Femur (tissue), 1 donor: ENCODE measurements at places on chromosomes 16 and 17.
A peak's percentile ranks its signal among the peaks of the same experiment; 100 is the strongest.

DNA sequence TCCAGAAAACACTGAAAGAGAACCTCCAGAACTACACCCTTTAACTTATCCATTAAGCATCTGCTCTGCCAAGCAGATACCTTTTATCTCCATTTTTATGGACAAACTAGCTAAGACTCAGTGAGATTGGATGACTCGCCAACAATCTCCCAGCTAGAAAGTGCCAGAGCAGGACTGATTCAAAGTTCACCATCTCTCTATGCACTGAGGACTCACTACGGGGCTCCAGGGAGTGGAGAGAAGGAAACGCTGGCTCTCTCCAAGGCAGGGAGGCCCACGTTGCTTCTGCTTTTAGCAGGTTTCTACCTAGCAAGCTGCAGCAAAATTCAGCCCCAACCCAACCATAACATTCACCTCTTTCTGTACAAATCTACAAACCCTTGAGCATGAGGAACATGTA, 52.8 kb upstream of the ARHGAP44 start:
- no peak for DNase-seq

GRCh38 chr17:66331038-66331816, 28.8 kb downstream of the PRKCA start:
- DNase-seq = no peak

DNA sequence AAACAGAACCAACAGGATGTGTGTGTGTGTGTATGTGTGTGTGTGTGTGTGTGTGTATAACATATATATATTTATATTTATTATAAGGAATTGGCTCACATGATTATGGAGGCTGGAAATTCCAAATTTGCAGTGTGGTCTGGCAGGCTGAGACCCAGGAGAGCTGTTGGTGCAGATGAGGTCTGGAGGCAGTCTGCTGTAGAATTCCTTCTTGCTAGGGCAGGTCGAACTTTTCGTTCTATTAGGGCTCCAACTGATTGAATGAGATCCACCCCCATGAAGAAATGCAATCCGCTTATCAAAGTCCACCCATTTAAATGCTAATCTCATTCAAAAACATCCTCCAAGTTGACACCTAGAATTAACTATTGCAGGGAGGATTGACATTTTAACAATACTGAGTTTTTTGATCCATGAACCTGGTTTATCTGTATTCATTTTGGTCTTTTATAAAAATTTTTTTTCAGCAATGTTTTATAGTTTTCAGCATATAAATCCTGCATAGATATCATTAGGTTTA, 85.0 kb downstream of the CYLD start:
- no peak for DNase-seq

DNA sequence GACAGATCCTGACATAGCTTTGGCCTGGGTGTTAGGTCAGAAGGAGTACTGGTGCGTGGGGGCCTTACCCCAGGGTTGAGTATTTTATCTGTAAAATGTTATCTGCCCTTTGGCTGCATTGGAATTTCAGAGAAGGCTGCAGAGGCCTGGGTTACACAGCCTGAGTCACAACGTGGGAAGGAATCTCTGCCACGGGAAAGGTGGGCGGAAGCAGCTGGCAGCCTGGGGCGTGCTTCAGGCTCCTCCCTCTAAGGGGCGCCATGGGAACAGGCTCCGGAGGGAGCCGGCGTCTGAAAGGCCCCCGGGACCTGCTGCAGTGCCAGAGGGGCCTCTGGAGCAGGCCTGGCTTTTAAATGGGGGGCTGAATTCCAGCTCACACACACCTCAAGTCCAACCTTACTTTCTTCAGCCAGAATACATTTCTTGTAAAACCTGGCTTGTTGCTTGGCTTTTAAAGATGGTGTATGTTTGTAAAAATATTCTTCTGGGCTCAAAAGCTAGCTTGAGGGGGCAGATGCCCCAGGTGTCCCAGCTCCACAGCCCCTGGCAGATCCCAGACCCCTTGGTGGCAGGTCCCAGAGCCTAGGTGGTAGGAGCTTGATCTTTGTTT, 142.2 kb downstream of the RAB11FIP4 start:
- no peak for DNase-seq

DNA sequence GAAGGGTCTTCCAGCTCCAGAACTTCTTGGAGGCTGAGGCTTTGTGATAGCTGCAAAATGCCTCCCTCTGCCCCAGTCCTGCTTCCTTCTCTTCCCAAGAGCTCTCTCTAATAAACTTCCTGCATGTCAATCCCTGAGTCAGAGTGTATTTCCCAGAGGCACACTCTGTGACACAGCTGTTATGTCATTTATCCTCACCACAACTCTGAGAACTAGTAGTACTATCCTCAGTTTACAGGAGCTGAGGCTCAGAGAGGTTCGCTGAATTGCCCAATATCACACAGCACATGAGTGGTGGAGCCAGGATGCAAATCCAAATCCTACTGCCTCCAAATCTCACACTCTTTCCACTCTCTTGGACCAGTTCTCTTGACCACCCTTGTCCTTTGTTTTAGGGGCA, 20.0 kb downstream of the UNC45B start:
- DNase-seq = no peak

GRCh38 chr16:72013389-72013788, 4.8 kb downstream of the DHODH start:
- no peak for DNase-seq

- no peak for DNase-seq
Measured at GRCh38 chr17:43982171-43982570, 22.3 kb upstream of the NAGS start.

- DNase-seq = no peak
Measured at GRCh38 chr16:89149386-89149785, 22.2 kb upstream of the CDH15 start.

- DNase-seq = peak; percentile 87
Measured at GRCh38 chr17:41738077-41738800, 3.8 kb upstream of the HAP1 start.

DNA sequence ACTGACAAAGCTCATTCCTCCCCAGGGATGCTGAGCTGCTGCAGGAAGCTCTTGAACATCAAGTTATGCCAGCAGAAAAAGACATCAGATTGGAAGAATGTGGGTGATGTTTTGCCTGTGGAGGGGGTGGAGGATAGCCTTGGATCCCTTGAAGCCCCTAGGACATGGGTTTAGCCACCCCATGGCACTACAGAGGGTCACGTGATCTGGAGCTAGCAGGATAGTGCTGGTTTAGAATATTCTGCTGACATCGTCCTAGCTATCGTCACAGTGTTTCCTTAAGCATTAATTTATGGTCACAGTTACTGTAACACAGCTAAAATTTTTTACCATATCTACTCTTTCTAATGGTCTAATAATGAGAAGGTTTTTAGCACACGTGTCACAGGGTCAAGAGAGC, 20.2 kb upstream of the MON1B start:
- DNase-seq = no peak

DNA sequence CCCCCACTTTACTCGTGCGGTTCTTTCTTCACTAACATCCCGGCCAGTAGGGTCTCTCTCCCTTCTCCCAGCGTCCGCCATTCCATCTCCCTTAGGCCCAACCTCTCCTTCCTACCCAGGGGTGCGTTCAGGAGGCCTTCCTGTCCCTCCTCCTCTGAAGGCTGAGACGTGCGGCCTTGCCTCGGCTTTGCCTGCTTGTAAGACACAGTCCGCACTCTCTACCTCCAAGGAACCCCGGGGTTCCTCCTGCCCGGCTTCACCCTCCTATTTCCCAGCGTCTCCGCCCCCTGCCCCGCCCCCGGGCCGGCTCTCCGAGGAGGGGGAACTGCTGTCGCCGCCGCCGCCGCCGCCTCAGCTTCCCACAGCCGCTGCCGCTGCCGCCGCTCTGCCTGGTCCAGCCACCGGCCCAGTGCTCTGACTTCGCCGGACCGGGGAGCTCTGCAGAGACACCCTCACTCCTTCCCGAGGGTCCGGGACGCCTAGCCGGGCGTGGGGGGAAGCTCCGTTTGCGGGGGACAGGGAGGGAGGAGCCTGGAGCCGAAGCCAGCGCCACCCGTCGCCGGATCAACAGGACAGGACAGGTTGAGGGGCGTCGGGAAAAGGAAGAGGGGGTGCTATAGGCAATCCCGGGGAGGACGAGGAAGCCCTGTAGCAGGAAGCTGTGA, 1.2 kb upstream of the FGF11 start:
- DNase-seq = peak; percentile 76

DNA sequence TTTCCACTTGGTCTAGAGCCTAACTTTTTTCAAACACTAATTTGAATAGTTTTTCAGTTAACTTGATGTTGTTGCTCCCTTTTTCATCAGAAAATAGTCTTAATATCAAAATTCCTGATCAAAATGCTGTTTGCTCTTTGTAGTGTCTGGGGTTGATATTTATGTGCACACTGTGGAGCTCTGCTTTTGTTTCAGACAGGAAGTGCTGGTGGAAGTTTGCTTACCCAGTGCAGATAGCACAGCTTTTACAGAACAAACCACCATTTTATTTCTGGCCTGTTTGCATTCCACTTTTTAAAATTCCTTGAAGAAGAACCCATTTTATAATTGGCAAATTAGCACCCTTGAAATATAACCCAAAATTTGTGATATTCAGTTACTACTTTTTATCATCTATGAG, 125.4 kb downstream of the MRTFB start:
- no peak for DNase-seq

GRCh38 chr17:56142325-56142724, 10.9 kb upstream of the ANKFN1 start:
- no peak for DNase-seq

GRCh38 chr17:12074346-12074745, 53.7 kb downstream of the MAP2K4 start:
- no peak for DNase-seq

GRCh38 chr16:28166394-28167208, 45.2 kb downstream of the XPO6 start:
- no peak for DNase-seq

DNA sequence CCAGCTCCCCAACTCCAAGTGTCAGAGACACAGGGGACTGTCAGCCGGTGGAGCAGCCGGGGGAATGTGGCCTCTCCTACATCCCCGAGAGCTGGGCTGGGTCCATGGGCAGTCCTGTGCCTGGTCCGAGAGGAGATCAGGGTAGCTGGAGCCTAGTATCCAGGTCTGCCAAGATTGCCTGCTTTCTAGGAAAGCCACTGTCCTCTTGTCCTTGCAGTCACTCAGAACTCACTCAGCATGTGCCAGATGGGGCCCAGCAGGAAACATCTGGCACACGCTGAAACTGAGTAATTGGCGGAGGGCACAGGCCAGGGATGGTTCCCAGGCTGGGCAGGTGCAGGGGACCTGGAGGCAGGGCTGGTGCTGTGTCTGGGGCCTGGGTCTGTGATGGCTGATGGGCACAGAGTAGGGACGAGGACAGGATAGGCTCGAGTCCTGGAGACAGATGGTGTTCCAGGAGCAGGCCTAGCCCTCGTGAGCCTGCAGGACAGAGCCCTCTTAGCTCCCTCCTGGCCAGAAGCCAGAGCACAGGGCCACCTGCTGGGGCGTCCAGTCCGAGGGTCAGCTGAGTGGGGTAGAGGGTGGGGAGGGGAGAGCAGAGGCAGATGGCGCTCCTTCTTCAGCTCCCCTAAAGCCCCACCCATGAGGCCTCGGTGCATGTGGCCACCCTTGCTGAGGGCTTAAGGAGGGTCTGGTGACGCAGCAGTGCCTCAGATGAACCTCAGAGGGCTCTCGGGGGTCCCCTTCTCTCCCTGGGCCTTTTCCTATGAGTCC, 31.1 kb downstream of the ADCY7 start:
- peak; percentile 51 for DNase-seq
